ENCODE measurements at places on chromosomes 1 and 21.
A peak's percentile ranks its signal among the peaks of the same experiment; 100 is the strongest.

GRCh38 chr1:204645251-204645650 is 40.3 kb downstream of the LRRN2 start:
- no peak for DNase-seq

GRCh38 chr21:39060485-39061083 is 122.7 kb downstream of the PSMG1 start:
- no peak for DNase-seq

DNA sequence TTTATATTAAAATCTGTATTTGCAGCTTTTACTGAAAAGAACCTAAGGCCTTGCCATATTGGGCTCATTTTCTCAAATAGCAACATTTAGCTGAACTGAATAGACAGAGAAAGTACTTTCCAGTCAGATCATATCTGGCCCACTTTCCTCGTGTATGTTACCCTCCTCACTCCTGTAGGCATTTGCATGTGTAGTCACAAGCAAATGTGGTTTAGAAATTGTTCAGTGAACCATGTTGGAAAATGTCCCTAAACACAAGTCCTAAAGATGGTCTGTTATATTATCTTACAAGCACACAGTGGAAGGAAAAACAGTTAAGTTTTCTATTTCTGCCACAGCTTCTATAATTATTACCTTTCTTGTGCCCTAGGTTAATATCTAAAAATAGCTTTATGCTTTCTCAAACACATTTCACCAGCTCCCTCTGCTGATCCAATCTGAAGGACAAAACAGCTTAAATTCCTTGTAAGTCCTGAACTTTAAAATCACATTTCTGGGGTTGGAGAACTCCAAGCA is 606 bp upstream of the FMO4 start:
- no peak for DNase-seq

DNA sequence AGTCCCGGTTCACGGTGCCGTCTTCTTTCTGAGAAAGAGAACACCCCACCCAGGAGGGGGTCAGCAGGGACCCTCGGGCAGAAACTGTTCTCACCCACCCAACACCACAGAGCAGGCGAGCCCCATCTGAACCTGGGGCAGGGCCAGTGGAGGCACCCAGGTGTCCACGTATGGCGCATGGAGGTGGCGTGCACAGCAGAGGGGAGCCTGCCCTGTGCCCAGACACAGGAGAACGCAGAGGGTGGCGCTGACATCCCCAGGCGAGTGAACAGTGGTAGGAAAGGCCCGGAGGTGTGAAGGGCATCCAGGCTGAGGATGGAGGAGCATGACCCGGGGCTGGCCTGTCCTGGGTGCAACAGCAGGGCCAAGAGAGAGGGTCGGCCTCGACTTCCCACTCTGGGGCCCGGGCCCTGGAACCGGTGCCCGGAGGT is 91.1 kb downstream of the STUM start:
- DNase-seq = no peak

DNA sequence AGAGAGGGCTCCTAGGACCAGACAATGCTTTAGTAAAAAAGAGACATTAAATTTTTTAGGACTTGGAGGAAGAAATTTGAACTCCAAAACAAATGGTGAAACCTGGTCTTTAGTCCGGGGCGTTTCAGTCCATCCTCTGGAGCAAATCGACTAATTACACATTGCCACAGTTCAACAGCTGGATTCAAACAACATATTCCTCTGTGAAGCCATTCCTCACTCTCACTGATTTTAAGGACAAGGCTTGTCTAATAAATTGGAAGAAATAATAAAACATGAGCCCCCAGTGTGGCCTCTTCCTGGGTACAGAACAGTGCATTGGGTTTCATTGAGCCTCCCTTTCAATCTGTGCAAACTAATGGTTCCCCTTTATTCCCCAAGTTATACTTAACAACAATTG is 165.1 kb downstream of the UCK2 start:
- DNase-seq = no peak

DNA sequence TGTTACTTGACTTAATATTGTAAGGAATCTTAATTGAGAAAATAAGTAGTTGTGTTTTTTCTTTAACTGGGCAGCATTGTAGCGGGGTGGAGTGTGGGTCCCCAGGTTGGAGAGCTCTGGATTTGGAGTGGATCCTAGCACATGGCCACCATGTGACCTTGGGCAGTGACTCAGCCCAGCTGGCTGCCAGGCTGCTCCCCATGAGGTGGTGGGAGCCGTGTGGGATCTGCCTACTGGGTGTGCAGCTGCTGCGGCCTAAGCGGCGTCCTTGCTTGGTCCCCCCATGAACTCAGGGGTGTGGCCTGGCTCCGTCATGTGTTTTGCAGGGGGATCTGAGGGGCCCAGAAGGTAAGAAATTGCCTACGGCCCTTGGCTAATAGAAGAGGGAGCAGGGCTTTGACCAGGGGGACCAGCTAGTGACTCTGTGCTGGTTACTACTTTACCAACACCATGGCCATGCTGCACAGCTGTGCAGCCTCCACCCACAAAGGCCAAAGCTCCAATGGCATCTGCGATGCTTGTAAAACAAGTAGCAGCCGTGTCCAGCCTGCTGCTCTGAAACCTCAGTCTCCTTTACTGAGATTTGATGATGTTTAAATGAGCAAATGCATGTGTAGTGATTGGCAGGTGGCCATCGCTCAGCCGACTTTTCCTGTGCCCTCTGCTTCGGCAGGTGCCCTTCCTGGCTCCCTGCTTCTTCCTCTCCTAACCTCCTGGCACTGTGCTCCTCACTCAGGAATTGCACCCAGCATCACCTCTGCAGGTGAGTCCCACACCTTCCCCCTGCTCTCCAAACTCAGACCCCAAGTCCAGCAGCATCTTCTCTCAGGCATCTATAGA is 68.3 kb downstream of the ADARB1 start:
- DNase-seq = peak; percentile 60

- no peak for DNase-seq
Measured at GRCh38 chr1:232386721-232387510, 243.0 kb downstream of the SIPA1L2 start.

DNA sequence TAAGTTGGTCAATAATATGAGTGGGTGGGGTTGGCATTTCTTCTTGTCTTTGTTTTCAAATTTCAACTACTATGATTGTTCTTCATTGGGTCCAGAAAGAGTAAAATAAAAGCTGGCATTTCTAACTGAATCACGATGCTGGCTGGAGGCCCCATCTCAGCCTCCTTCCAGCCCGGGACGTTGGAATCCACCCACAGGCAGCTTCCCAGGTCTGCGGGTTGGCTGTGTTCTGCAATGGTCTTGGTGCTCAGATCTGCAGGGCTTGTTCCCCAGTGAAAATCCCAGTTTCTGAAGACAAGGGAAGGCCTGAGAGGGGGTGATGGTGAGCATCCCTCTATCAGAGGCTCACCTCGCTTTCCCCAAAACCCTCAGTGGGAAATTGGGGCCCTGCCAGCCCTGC is 54.7 kb upstream of the ARHGEF16 start:
- DNase-seq = no peak

GRCh38 chr1:93980320-93981273 is 71.4 kb upstream of the GCLM start:
- DNase-seq = no peak

- DNase-seq = no peak
Measured at GRCh38 chr1:169860187-169860586, 33.5 kb downstream of the SCYL3 start.

DNA sequence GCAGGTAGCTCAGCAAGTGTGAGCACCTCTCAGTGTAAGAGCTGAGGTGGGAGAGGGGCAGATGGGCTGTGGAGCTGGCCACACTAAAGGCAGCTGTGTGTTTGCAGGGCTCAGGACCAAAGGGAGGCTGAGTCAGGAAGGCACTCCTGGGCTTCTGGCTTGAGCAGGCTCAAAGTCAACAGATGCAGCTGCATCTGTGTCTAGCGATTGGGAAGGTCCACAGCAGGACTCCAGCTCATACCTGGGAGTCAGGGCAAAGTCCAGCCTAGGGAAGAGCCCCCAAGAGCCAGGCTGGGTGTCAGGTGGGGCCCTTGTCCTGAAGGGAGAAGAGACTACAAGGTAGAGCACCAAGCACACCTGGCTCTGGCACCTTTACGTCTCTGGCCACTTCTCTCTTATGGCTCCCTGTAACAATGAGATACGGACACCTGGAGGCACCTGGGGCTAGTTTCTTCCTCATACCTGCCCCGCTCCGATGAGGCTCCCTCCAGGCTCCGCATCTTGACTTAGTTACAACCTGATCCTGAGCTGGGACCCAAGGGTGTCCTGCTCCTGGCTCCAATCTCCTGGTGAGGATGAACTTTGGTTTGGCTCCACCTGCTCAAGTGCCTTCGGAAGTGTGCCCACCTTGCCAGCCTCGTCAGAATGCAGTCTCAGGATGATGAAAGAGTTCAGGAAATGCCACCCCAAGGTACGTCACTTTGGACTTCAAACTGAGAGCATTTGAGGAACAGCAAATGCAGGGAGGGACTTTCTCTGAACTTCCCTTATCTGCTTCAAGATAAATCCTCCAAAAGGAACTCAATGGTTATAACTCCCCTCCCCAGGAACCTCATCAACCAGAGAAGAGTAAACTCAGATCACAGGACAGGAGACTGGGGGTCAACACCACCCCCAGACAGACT is 21.5 kb upstream of the SLC2A1 start:
- DNase-seq = no peak

- DNase-seq = peak; percentile 53
Measured at GRCh38 chr1:214983126-214983869, 99.2 kb upstream of the KCNK2 start.

DNA sequence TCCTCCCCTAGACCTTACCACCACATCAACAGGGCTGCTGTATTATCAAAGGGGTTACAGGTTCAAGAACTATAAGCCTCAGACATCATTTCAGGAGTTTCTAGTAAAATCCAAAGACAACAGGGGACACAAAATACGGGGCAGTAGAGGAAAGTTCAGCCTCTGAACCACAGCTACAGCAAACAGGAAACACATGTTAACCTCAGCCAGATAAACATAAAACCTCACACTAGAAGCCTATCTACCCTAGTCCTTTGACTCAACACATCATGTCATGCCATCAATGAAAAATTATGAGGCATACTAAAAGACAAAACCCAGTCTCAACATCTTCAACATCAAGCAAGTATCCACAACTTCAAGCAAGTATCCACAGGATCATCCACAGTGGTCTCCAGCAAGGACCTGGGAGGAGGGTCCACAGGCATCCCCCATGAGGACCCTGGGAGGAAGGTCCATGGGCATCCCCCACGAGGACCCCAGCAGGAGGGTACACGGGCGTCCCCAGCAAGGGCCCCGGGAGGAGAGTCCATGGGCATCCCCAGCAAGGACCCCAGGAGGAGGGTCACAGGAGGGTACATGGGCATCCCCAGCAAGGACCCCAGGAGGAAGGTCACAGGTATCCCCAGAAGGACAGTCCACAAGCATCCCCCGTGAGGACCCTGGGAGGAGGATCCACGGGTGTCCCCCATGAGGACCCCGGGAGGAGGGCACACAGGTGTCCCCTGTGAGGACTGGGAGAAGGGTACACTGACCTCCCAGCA is 440.0 kb downstream of the MATN1 start:
- DNase-seq = no peak

- DNase-seq = no peak
Measured at GRCh38 chr1:21234779-21235178, 55.5 kb downstream of the ECE1 start.

- DNase-seq = no peak
Measured at GRCh38 chr1:232996143-232996542, 45.7 kb downstream of the NTPCR start.

GRCh38 chr1:2307972-2308371 is 79.9 kb downstream of the SKI start:
- DNase-seq = no peak

- no peak for DNase-seq
Measured at GRCh38 chr1:171472183-171472647, 13.1 kb upstream of the PRRC2C start.

DNA sequence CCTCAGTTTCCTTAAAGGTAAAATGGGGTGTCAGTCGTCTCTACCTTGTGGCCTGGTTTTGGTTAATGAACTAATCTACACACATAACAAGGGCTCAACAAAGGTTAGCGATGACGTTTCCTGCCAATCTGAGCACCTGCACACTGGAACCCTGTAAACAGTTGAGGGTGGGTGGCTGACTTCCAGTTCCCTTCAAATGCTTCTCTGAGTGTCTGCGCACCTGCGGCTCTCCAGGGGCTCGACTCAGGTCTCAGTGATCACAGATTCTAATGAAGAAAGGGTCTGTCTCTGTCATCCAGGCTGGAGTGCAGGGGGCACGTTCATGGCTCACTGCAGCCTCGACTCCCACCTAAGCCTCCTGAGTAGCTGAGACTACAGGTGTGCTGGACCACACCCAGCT is 3.3 kb upstream of the AGPAT3 start:
- DNase-seq = no peak

GRCh38 chr1:164643018-164643417 is 84.0 kb downstream of the PBX1 start:
- DNase-seq = no peak

- no peak for DNase-seq
Measured at GRCh38 chr1:204818998-204819397, 51.7 kb upstream of the NFASC start.

GRCh38 chr1:12654004-12654567 is 10.2 kb downstream of the AADACL4 start:
- DNase-seq = no peak

GRCh38 chr1:10204003-10204642 is 6.2 kb upstream of the KIF1B start:
- DNase-seq = no peak

DNA sequence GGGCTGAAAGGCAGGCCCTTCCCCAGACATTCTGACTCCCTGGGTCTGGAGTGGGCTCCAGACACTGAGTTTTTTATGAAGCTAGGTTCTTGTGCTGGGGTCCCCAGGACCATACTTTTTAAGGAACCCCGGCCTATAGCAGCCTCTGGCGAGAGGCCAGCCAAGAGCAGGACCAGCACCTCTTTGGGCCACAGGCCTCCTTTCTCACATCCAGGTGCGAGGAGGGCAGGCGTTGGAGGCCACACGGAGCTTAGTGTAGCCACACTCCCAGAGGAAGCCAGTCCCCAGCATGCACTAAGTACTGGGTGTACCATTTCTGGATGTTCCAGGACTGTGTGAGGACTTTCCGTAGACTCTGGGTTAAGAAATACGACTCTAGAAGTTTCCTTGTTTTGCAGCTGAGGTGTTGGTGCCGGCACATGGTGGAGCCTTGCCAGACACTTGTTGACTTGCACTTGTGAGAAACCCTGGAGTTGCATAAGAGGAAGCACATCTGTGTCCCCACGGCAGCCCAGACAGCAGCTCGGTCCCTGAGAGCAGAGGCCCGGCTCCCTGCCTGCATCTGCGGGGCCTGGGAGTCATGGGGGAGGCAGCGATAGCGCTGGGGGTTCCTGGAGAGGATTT is 122.2 kb upstream of the VAMP3 start:
- DNase-seq = no peak

- no peak for DNase-seq
Measured at GRCh38 chr1:22284236-22284635, 141.3 kb upstream of the WNT4 start.

GRCh38 chr21:44718571-44718970 is 7.2 kb upstream of the TSPEAR start:
- no peak for DNase-seq

GRCh38 chr1:7623842-7624241 is 147.3 kb upstream of the VAMP3 start:
- DNase-seq = no peak

DNA sequence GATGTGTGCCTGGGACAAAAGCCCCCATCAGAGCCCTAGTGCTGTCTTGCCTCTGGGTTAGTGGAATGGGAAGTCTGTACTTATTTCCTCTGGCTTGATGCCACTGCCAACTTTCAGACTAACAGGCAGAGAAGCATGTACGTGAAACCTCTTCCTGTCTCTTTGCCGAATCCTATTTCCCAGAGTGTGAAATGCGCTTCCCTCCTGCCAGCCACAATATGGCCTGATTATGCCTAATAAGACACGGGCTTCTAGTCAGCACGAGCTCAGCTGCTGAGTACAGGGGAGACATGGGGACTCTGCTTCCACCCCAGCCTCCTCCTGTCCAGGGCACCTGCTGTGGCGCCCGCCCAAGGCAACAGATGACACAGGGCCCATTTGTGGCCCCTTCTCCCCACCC is 111.4 kb downstream of the KCND3 start:
- no peak for DNase-seq

Measured in astrocyte of the cerebellum (primary cell).